ENCODE measurements at places on chromosomes 1 and 21.

GRCh38 chr1:15799928-15800835 lies 7.3 kb downstream of the UQCRHL start:
- peak; percentile 52 for DNase-seq

DNA sequence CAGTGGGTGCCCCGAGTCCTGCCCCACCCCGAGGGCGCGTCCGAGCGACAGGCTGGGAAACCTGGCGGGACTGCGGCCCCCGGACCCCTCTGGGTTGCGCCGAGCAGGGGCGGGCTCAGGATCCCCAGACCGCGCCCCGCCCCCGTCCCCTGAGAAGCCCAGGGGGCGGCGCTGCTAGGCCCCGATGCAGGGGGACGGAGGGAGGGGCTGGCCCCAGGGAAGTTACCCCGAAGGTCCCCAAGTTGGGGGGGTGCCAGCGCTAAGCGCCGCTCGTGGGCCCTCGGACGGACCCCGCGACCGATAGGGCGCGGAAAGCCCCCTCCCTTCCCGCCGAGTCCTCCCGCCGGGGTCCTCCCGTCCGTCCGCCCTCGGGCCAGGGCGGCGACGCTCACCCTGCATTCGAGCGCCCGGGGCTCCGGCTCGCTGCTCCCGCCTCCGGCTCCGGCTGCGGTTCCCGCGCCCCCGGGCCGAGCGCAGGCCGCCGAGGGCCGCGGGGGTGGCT lies 414 bp downstream of the GPR153 start:
- no peak for DNase-seq

- DNase-seq = no peak
Measured at GRCh38 chr1:227134686-227135314, 183.5 kb downstream of the CDC42BPA start.

GRCh38 chr1:14320986-14321385 lies 277.5 kb upstream of the KAZN start:
- DNase-seq = no peak

DNA sequence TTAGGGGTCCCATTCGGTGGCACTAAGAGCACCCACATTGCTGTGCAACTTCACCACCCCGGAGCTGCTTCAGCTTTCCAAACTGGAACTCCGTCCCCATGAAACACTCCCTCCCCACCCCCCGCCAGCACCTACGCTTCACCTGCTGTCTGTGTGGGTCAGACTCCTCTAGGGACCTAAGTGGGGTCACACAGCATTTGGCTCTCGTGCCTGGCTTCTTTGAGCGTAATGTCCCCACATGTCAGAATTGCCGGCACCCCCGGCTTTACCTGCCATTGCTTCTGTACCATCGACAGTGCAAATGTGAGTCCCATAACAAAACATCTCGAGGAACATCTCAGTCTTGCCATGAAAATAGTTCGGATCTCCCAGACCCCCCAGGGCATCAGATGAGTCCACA lies 35.9 kb upstream of the AGPAT3 start:
- DNase-seq = no peak

- no peak for DNase-seq
Measured at GRCh38 chr1:14549897-14550620, 48.4 kb upstream of the KAZN start.

DNA sequence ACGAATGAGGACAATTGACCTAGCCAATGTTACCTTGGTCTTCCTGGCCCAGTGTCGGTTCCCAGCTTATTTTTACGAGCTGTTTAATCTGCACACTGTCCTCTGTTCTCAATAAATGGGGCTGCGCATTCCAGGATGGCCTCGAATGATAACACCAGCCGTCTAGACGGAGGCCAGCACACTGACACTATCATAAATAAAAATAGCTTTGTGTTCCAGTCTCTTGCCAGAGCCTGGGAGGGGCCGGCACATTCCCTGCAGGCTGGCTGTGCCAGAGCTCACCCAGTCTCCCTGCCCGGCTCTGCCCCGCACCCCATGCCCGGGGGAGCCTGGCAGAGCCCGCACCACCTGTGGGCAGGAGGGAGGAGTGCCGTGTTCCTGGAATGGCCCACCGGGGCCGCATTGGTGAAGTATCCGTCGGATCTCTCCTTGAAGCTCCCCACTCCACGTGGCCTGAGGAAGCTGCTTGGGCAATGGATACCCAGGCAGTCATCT lies 92.1 kb downstream of the SPSB1 start:
- no peak for DNase-seq

- no peak for DNase-seq
Measured at GRCh38 chr1:31435471-31436409, 22.7 kb downstream of the SERINC2 start.

GRCh38 chr1:9490605-9491339 lies 48.5 kb upstream of the SLC25A33 start:
- peak; percentile 53 for DNase-seq

DNA sequence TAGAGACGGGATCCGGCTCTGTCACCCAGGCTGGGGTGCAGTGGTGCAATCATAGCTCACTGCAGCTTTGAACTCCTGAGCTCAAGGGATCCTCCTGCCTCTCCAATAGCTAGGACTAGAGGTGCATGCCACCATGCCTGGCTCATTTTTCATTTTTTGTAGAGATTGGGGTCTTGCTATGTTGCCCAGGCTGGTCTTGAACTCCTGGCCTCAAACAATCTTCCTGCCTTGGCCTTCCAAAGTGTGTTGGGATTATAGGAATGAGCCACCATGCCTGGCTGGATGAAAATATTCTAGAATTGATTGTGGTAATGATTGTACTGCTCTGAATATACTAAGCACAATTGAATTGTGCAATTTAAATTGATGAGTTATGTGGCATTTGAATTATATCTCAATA lies 21.9 kb downstream of the ZMYM4 start:
- DNase-seq = no peak

GRCh38 chr1:205936311-205936710 lies 6.9 kb downstream of the SLC26A9 start:
- DNase-seq = no peak

DNA sequence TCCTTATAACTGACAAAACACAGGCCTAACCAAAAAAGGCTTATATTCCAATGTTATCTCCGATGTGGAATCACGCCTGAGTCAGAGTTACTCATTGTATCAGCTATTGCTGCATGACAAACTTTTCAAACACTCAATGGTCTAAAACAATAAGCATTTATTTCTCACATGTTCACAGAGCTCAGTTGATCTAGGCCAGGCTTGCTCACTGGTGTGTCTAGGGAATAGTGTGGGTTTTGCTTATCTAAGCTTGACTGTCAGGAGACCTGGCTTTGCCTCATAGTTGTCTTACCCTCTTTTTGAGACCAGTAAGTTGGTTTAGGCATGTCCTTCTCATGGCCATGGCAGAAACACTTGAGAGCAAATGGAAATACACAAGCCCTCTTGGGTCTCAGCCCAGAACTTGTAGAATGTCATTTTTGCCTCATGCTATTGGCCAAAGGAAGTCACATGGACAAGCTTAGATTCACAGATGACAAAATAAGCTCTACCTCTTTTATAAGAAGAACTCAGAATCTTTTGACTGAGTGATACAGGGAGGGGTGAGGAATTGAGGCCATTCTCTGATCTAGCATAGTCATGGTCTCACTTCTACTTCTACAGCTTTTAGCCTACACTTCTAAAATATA lies 130.8 kb downstream of the HMCN1 start:
- no peak for DNase-seq

DNA sequence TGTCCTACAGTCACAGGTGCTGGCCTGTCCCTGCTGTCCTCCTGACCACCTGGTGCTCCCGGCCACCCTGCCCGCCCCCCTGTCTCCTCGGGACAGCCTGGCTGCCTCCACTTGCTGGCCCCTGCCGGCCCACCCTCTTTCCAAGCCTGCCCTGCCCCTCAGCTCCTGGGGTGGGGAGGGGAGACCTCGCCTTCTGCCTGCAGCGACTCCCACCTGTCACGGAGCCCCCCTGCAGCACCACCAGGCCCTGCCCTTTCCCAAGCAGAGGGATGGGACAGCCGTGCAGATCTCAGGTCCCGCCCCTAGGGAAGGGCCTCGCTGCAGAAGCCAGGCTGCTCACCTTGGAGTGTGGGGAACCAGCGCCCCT lies 7.5 kb downstream of the LRRC3 start:
- DNase-seq = no peak

- no peak for DNase-seq
Measured at GRCh38 chr1:200302921-200303290, 106.9 kb downstream of the ZNF281 start.

GRCh38 chr1:67335411-67335810 lies 27.7 kb downstream of the IL12RB2 start:
- no peak for DNase-seq

GRCh38 chr1:153505576-153505975 lies 30.2 kb downstream of the S100A6 start:
- DNase-seq = no peak

DNA sequence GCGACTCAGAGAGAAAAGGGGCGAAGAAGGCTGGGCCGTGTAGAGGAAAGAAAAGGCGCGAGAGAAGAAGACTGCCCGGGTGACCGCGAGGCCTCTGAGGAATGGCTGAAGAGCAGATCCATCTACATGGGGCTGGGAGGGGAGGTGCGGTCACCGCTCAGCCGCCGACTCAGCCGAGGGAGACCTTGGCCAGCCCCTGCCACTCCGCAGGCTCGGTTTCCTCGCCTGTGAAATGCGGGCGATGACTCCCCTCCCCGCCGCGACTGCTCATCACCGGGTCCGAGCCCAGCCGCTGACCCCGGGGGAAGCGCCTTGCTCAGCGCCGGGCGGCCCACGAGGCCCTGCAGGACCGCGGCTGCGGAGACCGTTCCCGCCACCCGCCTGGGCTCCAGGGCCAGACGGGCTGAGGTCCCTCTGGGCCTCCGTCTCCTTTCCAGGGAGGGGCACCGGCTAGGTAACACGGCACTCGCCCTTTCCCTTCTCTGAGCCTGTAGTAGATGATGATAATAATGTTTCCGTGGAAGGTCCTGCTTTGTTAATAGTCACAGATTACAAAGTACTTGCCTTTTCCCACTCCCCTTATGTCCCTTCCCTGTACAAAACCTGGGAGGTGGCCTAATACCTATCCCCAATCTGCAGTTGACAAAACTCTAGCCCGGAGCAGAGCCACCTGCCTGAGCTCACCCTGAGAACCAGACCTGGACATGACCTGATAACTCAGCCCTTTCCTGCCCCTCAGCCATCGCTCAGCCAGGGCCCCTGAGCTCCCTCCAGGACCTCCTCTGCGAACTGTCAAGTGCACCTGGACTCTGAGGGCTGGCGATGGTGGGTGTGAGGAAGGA lies 1.6 kb upstream of the BSND start:
- DNase-seq = no peak

DNA sequence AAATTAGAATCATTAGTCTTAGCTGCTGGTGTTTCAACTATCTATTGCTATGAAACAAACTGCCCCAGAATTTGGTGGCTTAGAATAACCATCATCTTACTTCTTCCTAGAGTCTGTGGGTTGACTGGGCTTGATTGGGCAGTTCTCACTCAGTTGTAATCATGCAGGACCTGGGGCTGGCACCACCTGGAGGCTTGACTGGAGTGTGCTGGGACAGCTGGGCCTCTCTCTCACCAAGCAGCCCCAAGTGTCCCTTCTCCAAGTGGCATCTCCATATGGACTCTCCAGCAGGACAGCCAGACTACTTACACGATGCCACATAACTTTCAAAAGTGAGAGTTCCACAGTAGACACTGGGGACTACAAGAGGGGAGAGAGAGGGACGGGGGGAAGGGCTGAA lies 140.3 kb upstream of the ATP1B1 start:
- DNase-seq = no peak

- no peak for DNase-seq
Measured at GRCh38 chr1:42587753-42588152, 70.5 kb upstream of the PPIH start.

- no peak for DNase-seq
Measured at GRCh38 chr1:225762444-225762843, 15.2 kb upstream of the SRP9 start.

Data from HFF-Myc (cell line).